ENCODE measurements at places on chromosomes 5 and 9.

- no peak for DNase-seq
Observed at GRCh38 chr9:125739436-125739835, 7.7 kb upstream of the PBX3 start.

DNA sequence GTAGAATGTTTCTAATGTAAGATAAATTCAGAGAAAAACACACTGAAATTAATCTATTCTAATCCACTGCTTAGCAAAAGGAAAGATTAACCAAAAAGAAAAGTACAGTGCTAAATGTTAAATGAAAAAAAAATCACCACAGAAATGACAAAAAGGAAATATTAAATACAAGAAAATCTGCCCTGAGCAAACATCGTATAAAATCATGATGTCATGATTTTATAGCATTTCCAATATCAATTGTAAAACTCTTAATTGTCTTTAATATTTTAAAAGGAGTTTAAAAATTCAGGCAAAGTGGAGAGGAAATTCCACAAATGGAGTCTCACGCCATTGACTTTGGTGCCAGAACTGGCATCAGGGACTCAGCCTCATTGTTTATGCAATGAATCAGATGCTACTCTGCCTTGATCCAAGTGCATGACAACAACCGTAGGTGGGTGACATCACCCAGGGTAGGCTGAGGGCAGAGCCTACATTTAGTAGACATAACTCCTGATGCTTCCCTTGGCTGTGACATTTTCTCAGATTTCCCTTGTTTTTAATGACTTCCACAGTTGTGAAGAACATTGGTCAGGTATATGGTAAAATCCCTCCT, 696.8 kb downstream of the SEMA5A start:
- no peak for DNase-seq

GRCh38 chr9:133657120-133657661, 21.0 kb downstream of the DBH start:
- no peak for DNase-seq

GRCh38 chr5:147874910-147875367, 3.6 kb upstream of the SCGB3A2 start:
- no peak for DNase-seq

- DNase-seq = no peak
Observed at GRCh38 chr9:11500780-11501179, 888.0 kb upstream of the PTPRD start.

DNA sequence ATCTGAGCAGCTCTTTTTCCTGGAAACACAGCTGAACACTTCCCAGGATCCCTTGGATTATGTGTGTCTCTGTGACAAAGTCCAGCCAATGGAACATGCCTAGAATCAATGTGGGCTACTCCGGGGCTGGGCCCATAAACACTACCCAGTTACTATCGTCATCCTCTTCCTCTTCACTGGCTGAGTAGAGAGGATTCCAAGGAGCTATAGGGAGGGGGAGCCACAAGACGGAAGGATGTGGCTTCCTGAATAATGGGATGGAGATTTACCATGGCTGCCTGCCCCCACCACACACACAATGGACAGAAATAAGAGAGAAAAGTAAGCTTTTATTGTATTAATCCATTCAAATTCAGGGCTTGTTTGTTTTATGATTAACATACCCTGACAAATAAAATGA, 22.1 kb upstream of the TAS2R1 start:
- no peak for DNase-seq

GRCh38 chr5:56612353-56612752, 203.0 kb upstream of the MAP3K1 start:
- DNase-seq = no peak

GRCh38 chr9:13705918-13706317, 426.4 kb upstream of the MPDZ start:
- no peak for DNase-seq

- no peak for DNase-seq
Observed at GRCh38 chr5:137621861-137622823, 113.7 kb downstream of the KLHL3 start.

- DNase-seq = no peak
Observed at GRCh38 chr5:54589786-54590185, 72.2 kb downstream of the SNX18 start.

DNA sequence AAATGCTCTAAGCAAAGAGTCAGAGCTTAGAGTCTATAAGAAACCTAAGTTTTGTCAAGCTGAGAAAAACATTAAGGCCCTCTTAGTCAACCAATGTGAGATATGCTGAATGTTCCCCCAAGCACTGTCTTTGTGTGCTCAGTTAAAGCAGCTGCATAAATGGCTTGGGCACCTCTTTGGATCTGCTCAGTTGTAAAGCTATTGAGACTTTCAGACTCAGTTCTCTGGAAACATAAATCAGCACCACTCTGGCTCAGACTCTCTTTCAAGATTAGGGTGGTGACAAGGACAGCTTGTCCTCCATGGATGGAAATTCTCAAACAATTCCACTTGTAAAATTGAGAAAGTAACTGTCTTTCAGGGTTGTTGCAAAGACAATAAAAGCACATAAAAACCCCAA, 807.9 kb downstream of the PRELID2 start:
- no peak for DNase-seq

DNA sequence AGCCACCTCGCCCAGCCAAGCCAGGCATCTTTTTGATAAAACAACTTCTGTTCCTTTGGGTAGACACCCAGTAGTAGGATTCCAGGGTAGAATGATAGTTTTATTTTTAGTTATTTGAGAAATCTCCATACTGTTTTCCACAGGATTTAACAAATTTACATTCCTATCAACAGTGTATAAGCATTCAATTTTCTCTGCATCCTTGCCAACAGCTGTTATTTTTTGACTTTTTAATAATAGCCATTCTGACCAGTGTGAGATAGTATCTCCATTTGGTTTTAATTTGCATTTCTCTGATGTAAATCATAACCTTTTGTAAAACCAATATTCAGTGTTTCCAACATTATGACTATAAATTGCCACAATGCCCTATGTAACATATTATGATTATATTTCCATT, 28.2 kb upstream of the CCNB1 start:
- DNase-seq = no peak

DNA sequence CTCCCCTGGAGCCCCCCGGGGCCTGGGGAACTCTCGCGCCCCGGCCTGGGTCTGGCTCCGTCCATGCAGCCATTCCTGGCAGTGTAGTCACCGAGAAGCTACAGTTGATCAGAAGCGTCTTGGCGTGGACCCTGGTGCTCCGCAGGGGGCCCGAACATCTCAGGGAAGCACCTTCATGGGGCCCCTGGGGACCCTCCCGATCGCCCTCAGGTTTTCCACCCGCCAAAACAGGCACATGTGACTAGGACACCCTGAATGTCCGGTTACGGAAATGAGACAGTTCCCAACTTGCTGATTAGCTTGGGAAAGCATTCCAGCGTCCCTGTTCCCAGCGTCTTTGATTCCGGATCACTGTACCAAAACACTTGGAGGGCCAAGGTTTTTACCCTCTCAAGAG, 472 bp downstream of the FBXO4 start:
- DNase-seq = no peak

DNA sequence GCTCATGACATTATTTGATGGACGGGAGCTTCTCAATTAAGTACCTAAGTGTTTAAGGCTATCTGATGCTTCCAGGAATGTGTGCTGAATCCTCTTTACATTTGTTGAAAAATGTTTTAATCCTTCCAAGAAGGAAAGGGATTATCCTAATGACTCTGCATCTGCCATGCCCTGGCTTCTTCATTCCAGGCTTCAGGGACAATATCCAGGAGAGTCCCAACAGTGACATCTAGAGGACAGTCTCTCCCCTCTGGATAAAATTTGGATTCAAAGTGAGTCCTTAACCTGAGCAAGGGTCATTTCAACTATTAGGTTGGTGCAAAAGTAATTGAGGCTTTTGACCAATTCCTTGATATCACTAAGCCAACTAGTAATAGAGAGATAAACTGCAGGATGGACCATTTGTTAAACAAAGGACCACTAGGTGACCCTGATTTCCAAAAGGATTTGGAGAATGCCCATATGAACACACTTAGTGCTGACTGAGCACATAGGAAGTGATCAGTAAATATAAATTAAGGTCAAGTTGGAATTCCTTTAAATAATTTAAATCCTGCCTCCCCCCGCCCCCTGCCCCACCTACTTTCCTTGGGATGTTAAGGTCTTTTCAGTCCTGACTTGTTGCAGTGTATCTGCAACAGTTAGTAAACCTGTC, 19.1 kb downstream of the TNFSF8 start:
- no peak for DNase-seq

- DNase-seq = peak; percentile 7
Observed at GRCh38 chr9:133331641-133332380, 4.2 kb downstream of the SURF6 start.

DNA sequence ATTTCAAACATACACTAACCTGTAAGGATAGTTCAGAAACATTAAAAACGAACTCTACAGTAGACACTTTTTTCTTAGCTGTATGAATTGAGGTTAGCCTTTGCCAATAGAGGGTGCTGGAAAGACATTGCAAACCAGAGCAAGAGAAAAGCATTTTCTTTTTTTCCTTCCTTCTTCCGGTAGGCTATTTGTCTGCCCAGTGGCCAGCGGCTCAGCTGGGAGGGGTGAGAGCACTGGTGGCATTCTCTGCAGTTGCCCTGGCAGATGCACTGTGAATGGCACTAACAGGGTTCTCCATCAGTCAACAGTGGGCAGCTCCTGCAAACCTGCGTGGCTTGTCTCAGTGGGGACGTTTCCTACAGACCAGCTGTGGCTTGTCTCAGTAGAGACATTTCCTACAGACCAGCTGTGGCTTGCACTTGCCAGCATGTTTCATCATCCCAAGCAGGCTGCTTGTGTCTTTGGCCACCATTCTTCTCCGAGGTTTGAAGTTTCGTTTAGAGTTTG, 984.5 kb upstream of the CDH18 start:
- DNase-seq = peak; percentile 37

GRCh38 chr5:22591461-22591860, 261.7 kb downstream of the CDH12 start:
- DNase-seq = no peak

- DNase-seq = no peak
Observed at GRCh38 chr9:93112116-93112863, 16.3 kb downstream of the CARD19 start.

- DNase-seq = peak; percentile 12
Observed at GRCh38 chr5:169980418-169981053, at the start of gene INSYN2B. Gene INSYN2B (minus strand): TSS chr5:169980495. CDS start chr5:169883898, 96,597 bp downstream.

GRCh38 chr9:105290418-105290817, 46.0 kb downstream of the SLC44A1 start:
- DNase-seq = no peak

DNA sequence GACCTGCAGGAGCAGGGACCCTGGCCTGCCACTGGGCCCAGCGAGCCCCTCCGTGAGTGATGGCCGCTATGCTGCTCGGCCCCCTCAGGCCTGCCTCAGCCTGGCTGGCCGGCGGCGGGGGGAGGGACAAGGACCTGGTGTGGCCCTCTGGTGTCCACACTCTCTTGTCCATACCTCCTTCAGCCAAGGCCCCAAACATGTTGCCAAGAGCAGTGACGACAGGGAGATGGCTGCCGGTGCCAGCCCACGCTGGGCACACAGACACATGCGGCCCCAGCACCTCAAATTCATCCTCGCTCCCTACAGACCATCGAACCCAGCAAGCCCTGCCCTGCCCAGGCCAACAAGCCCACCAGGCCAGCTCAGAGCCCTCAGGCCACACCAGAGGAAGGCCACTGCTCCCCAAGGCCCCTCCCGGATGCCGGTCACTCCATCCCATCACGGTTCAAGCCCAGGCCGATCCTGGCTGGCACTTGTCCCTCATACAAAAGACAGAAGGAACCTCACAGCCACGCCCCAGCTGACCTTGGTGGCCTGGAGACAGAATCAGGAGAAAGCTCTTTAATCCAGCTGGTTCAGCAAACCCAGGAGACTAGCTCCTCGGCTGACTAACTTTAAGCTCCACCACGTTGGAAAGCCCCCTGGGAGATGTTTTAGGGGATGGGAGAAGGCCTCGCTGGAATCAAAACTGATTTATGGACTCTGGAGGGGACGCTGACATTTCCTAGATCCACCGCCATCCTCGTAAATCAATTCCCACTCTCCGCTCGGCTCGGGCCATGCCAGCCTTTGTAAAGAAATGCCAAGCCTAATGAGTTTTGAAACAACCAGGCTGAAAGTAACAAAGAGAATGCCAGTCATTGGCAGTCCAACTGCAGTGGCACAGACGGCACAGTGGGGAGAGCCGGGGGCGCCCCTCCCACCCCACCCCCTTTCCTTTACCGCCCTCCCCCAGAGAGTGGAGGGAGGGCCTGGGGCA, 84.9 kb downstream of the VAV2 start:
- DNase-seq = no peak

GRCh38 chr5:140007311-140007710, 35.8 kb downstream of the NRG2 start:
- DNase-seq = no peak

DNA sequence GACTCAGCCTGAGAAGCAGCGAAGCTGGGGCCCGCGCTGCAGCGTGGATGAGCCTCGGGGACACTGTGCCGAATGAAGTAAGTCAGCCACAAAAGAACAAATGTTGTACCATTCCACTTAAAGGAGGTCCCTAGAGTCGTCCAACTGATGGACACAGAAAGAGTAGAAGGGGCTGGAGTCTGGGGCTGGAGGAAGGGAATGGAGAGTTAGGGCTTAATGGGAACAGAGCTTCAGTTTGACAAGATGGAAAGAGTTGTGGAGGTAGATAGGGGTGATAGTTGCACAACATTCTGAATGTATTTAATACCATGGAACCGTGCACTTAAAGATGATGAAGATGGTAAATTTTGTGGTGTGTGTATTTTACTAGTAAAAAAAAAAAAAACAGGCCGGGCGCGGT, 119.9 kb downstream of the EHMT1 start:
- DNase-seq = peak; percentile 56

GRCh38 chr5:93585767-93586385, 2.9 kb downstream of the NR2F1 start:
- DNase-seq = peak; percentile 30

GRCh38 chr9:116115761-116116353, 37.7 kb upstream of the PAPPA start:
- DNase-seq = no peak

DNA sequence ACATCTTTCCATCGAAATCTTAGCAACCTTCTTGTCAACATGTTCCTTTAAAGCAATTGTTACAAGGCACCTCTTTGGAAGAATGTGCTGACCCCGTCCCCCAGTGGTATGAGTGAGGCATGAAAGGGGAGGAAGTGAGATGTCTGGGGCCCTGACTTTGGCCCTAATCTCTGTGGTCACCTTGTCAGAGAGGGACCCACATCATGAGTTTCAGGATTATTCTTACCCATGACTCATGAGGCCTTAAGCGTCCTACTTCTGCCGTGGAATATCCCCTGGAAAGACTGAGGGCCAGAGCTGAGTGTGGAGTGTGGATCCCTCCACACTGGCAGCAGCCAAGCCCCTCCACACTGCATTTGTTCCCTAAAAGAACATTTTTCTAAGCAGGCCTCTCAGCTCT, 81.2 kb downstream of the FSTL4 start:
- DNase-seq = no peak
